ENCODE measurements at places on chromosomes 6 and 20.

- no peak for DNase-seq
Measured at GRCh38 chr6:117538615-117539014, 56.1 kb downstream of the DCBLD1 start.

- peak; percentile 93 for DNase-seq
Measured at GRCh38 chr6:28586962-28587745, 61.5 kb downstream of the GPX5 start.

DNA sequence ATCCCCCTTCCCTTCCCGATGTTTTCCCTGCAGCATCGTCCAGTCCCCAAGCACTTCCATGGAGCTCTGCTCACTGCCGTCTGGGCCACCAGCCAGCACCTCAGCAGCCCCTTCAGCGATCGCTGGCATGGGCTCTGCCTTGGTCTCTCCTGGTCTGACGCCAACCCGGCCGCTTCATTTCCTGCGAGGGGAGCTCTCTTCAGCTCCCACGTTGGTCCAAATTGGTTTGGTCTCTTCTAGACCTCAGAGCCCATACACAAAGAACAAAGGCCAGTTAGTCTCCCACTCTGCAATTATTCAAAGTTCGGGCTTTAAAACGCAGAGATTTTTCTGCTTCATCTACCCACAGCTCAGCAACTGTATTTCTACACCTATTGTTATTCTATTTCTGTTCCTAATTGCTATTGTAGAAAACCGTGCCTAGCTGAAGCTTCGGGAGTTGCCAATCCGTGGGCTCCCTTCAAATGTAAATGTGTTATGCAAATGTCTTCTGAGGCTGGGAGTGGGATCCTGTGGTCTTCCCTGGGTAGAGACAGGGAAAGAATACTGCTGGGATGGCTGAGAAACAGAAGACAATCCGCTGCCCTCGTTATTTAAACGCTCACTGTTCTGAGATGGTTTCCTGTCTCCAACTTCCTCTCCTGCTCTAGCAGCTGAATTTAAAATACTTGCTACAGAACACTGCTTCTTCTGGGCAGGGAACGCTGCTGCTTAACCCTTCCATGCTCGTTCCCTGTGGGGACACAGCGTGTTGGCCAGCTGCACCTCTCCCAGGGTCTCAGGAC is 154.2 kb upstream of the QKI start:
- DNase-seq = no peak

DNA sequence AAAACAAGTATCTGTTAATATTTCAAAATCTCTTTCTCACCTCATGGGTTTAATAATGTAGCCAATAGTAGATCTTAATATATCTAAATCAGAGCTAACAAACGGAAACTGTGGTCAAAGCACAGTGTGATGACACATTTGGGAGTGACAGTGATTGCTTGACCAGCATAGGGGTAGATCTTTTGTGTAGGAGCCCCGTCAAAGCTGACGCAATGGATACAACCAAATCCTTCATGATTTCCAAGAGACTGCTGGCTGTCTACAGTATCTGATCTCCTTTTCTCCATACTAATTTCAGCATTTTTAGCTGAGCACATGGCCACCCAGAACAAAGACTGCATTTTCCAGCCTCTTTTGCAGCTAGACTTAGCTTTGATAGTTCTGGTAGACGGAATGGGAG is 299.3 kb upstream of the ECI2 start:
- DNase-seq = no peak

GRCh38 chr6:33018904-33019303 is 9.5 kb upstream of the HLA-DOA start:
- DNase-seq = no peak

- no peak for DNase-seq
Measured at GRCh38 chr20:62691487-62691886, 17.1 kb upstream of the NTSR1 start.

DNA sequence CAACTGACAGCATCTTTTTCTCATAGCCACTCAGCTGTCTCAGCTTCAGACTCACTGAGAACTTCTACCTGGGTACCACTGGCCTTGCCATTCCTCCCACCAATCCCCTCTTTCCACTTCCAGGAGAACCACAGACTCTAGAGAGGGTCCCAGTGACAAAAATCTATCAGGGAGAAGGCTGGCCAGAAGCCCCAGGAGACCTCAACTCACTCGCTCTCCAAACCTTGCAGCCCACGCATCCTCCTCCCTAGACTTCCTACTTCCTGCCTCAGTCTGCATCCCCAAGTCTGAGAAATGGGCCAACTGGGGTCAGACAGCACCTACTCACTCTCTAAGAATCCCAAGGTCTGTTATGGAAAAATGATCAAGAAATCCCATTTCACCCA is 1.2 kb downstream of the TMEM239 start:
- no peak for DNase-seq

DNA sequence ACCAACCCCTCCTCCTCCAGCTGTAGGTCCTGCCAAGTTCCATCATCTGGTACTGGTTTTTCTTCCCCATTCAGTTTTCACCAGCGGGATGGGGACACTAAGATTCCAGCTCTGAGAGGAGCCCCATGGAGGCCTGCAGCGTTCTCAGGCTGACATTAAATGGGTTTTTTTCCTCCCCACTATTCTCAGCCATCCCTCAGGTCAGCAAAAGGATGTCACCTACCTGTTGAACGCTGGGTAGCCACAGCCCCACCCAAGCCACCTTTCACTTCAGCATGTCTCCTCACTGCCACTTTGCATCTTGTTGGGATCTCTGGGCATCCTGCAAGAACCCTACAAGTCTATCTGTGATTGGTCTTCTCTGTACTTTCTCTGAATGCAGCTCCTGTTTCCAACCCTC is 6.8 kb downstream of the KCNK17 start:
- no peak for DNase-seq

DNA sequence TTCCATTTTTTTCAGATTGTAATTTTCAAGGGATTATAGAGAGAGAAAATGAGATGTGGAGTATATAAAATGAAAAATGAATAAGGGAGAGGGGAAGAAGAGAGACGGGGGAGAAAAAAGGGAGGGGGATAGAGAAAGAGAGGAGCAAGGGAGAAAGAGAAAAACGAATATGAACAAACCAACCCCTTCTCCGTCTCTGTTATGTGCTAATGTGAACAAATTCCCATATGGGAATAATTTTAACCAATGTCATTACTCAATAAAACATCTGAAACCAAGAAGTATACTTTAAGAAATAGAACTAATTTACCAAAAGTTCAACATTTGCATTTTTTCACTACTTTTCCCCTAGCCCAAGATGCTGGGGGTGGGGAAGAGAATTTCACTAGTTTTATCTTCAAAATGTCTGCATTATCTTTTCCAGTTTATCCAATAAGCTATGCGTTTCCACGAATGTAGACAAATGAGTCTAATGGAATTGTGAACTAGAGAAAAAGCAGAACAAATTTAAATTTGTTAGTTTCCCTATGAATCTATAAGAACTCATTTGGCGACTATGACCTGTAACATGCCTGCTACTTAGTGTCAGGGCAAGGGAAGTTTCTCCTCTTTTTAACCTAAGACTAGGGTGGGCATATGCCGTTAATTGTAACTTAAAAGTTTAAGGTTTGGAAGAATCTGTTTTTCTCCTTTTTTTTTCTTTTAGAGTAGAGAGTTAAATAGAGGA is 286.3 kb downstream of the BTBD9 start:
- DNase-seq = no peak

- peak; percentile 20 for DNase-seq
Measured at GRCh38 chr6:111628142-111628850, 22.6 kb upstream of the TRAF3IP2 start.

- DNase-seq = no peak
Measured at GRCh38 chr20:35517125-35517524, 12.3 kb downstream of the C20orf173 start.

DNA sequence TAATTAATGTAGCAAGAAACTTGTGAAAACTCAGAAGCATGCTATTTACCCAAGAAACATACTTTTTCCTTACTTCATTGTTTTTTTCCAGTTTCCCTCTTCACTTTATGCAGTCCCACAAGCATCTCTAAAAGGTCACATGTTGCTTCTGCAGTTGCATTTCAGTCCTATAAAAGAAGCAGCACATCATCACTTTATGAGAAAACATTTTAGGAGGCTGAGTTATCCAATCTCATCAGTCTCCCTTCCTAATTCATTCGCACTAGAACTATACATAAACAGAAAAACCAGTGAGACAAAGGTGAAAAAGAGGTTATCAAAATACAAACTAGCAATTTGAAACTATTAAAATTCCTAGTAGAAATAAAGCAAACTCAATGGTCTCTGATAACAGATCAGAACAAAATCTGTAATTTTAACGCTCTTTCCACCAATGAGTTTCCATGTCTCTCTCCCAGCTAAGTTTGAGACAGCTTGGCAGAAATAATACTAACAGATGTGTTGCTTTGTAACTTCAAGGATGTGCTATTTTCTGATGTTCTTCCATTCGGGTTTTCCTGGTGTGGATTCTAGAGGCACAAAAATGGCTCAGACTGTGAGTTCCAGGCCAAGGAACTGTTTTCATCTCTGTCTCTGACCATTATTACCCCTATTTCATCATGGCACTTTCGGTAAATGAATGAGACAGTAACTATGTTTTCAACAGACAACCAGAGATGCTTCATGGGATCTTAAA is 48.4 kb downstream of the ZHX3 start:
- DNase-seq = no peak

DNA sequence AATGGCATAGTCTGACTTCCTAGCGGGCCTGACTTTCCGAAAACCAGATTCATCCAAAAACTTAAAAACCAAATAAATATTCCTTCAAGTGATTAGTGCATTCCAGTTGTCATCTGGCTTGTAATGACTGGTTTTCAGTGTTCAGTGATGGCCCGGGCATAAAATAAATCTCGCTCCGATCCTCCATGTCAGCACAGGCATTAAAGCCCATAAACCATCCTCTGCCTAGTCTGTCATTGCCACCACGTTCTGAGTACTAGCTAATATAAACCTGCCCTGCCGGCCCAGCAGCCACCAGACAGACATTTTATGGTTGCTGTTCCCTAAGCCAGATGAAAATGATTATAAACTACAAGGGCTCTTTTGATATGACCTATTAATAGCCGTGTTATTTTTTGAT is 232.3 kb upstream of the GMDS start:
- DNase-seq = no peak

DNA sequence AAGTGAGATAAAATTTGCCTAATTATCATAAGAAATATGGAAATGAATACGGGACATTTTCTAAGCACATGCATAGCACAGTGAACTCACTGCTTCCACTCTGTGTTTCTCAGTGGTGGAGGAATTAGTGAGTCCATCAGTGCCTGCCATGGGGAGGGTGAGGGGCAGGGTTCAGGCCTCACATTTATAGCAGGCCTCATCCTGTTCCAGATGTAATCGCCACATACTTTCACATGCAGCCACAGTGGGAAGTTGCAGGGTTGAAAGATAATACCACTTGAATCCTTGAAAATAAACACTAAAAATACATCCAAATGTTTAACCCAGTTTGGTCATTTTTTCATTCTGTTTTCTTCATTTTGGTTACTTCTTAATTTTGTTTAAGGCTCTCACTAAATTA is 29.9 kb upstream of the ANKEF1 start:
- DNase-seq = no peak

- peak; percentile 65 for DNase-seq
Measured at GRCh38 chr6:29705389-29706231, 17.6 kb upstream of the HLA-F start.

GRCh38 chr6:39076623-39077535 is 28.3 kb downstream of the GLP1R start:
- peak; percentile 71 for DNase-seq

GRCh38 chr20:40848526-40848925 is 159.5 kb upstream of the MAFB start:
- DNase-seq = no peak

DNA sequence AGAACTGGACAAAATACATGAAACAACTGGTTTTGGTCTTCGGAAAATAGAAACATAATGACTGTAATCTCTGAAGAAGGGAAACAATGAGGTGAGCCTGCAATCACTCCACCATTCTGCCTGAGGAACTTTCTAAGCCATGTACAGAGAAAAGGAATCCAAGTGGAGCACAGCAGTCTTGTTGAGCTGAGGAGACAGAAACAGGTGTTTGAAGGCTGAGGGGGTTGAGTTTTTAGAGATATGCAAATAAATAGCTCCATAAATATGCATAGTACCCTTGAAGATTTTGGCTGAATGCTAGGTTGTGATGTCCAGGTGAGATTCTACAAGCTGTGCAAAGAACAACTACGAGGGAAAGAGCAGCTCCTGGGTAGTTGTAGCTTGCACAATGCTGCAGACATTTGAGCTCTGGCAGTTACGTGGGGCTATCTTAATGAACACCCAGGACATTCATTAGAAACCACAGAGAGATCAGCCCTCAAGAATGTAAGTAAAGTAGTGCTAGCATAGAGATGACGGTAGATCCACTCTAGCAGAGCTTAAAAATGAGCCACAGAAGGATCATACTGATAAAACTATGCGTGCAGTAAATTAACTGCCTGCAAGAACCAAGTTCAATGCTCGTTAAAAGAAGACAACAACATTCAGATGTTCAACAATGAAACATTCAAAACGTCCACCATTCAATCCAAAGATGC is 24.3 kb downstream of the TUBB2B start:
- DNase-seq = no peak

- DNase-seq = no peak
Measured at GRCh38 chr6:36539814-36540568, 7.3 kb downstream of the STK38 start.

DNA sequence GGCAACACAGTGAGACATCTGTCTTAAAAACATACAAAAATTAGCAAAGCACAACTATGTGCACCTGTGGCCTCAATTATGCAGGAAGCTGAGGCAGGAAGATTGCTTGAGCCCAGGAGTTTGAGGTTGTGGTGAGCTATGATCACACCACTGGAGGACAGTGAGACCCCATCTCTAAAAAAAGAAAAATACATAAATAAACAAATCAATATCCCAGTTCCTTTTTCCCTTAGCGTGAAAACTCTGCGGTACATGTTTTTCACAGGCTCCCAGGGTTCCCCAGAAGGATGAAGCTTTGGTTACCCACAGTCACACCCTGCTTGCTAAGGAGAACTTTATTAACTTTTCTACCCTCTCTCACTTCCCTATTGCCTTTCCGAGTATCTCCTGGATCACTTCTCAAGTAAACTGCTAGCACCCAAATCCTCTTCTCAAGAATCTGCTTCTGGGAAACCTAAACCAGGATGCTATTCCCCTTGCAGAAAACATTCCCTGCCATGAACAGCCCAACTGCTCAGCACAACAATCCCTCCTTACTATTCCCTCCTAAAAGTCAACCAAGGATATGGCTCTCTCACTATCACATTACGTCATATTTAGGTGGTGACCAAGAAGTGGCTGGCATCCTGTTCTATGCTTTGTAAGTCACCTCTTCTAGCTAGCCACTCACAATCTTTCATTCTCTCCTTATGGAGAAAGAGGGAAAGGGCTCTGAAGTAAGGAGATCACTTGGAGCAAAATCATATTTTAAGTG is 122.4 kb downstream of the IPCEF1 start:
- no peak for DNase-seq

GRCh38 chr6:87741001-87741650 is 39.1 kb upstream of the AKIRIN2 start:
- no peak for DNase-seq

DNA sequence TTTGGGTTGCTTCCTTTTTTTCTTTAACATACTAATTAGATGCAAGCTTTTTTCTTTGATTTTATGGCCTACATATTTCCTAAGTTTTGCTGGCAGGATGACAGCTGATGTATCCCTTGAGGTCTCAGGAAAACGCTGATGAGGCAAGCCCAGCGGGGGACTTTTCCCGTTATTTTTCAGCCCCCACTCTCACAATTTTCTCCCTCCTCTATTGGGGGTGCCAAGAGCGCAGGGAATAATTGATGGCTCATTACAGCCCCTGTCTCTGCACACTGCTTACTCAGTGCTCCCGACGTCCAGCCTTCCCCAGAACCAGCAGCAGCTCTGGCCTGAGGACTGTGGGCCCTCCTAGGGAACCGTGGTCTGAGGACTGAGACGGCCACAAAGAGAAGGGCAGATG is 38.6 kb upstream of the VSTM2L start:
- DNase-seq = no peak

GRCh38 chr20:25087186-25087929 is 5.4 kb upstream of the VSX1 start:
- DNase-seq = no peak

All from NCI-H82 (cell line).